ENCODE measurements at places on chromosomes 12 and 14. TPM values are rescaled to one million over a fixed set of nuclear protein-coding genes. Genes with fewer than 3 reads are reported as not detected.

The KLRC1 gene
- 4.0 TPM for total RNA-seq

The ZBTB42 gene
- total RNA-seq, result 2.0 TPM

The BHLHE41 gene
- not detected for total RNA-seq

The REM2 gene
- total RNA-seq, result 5.4 TPM

The SLCO1B1 gene
- not detected for total RNA-seq

GRCh38 chr12:67698672-67699581 lies 50.4 kb downstream of the DYRK2 start:
- DNase-seq, result peak; percentile 64

GRCh38 chr14:56160088-56160487 lies 41.9 kb downstream of the PELI2 start:
- no peak for DNase-seq

DNA sequence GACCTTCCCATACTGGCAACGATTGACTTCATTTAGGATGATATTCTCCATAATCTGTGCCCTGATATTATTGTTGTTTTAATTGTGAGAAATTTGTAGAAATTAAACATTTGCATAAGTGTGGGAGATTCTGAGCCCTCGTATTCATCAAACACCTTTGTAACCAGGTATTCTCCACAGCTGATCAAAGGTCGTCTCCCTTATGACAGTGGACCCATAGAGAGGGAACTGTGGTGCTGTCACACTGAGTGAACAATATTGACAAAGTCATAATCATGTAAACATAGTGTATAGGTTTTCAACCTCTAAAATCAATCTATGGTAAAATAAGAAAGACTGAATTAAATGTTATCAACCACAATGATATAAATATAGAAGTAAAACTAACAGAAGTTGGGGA lies 14.9 kb upstream of the PLEKHG3 start:
- no peak for DNase-seq

GRCh38 chr14:69443296-69443805 lies 41.2 kb upstream of the PLEKHD1 start:
- DNase-seq, result no peak

- DNase-seq, result peak; percentile 77
These were observed 424 bp downstream of the TEDC1 start for GRCh38 chr14:105491366-105491973.

DNA sequence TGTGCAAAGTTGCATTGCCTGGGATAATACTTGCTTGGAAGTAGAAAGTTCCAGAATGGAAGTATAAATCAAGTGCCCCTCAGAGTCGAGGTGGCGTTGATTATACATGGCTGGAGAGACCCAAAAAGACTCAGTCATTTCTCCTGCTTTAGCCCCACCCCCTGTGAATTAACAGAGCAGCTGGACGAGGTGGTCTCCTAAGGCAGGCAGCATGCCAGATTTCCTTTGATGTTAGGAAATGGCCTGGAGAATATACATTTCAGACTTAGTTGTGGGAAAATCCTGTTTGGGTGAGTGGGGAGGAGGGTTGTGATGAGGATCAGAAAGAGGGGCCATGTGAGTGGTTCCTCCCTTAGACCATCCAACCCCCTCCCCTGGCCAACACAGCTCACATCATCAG lies 406.1 kb upstream of the TMPO start:
- no peak for DNase-seq

DNA sequence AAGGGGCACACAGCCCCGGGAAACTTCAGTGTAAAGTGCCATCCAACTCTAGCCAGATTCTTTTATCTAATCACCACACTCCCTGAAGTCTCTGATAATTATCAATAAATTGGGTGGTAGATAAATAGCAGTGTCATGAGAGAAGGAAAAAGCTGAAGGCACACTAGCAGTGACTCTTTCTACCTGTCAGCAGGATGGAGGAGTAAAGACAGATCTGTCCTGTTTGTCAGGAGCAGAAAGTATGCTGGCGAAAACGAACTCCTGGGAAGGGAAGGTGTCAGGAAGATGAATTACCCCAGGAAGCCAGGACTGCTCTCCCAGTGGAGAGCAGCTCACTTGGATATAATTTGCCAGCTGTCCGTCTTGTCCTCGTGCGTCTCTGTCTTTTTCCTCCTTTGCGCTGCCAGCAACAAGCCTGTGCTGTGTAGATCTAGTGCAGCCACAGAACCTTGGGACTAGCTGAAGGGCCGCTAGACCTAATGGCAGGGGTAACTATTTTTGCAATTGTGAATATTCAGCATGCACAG lies 981.9 kb downstream of the DIO2 start:
- DNase-seq, result no peak

- no peak for DNase-seq
These were observed 198.3 kb upstream of the PDZRN4 start for GRCh38 chr12:40989785-40990184.

DNA sequence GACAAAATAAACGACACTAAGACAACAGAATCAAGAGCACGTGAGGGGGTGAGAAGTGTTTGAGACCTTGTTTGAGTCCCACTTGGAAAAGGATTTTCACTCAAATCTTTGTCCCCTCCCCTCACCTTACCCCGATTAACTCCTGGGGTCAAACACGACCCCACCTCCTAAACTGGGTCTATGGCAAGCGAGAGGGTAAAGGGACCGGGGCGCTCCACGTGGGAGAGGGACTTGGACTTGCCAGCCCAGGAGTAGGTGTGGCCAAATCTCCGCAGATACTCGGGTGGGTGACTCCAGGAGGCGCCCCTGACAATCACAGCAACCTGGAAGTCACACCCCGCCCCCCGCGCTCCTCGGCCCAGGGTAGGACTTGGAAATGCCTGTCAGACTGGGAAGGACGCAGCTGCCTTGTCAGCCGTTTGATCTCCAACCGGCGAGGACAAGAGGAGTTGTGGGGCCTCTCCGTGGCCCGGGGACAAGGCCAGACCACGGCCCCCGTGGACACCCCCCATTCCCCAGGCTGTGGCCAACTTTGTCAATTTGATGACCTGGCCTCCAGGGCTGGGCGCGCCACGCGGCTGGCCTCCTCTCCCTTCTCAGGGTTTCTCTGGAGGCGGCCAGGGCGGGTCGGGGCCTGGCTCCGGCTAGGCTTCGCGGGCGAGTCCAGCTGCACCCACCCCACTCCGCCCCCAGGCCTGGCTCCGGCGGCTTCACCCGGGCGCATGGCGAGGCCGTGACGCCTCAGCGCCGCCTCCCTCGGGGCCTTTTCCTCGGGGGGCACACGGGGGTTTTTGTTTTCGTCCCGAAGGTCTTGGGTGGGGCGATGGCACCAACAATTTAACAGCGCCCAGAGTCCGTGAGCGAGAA lies 1.1 kb upstream of the BCL11B start:
- DNase-seq, result no peak

DNA sequence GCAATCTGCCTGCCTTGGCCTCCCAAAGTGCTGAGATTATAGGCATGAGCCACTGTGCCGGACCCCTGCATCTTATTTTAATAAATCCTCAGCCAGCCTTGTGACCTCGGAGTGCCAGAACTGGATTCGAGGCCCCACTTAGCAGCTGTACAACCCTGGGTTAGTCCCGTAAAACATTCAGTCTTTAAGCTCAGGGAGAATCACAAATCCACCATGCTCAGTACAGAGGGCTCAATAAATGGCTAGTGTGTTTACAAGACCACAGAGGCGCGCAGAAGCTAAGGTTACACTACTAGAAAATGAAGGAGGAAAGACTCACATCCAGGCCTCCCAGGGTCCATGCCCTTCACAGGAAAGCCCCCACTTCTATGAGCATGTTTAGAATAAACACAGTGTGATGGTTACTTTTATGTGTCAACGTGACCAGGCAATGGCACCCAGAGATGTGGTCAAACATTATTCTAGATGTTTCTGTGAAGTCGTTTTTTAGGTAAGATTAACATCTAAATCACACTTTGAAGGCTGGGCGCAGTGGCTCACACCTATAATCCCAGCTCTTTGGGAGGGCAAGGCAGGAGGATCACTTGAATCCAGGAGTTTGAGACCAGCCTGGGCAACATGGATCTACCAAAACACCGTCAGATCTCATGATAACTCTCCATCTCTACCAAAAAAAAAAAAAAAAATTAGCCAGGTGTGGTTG lies 55.3 kb downstream of the CLMN start:
- no peak for DNase-seq

DNA sequence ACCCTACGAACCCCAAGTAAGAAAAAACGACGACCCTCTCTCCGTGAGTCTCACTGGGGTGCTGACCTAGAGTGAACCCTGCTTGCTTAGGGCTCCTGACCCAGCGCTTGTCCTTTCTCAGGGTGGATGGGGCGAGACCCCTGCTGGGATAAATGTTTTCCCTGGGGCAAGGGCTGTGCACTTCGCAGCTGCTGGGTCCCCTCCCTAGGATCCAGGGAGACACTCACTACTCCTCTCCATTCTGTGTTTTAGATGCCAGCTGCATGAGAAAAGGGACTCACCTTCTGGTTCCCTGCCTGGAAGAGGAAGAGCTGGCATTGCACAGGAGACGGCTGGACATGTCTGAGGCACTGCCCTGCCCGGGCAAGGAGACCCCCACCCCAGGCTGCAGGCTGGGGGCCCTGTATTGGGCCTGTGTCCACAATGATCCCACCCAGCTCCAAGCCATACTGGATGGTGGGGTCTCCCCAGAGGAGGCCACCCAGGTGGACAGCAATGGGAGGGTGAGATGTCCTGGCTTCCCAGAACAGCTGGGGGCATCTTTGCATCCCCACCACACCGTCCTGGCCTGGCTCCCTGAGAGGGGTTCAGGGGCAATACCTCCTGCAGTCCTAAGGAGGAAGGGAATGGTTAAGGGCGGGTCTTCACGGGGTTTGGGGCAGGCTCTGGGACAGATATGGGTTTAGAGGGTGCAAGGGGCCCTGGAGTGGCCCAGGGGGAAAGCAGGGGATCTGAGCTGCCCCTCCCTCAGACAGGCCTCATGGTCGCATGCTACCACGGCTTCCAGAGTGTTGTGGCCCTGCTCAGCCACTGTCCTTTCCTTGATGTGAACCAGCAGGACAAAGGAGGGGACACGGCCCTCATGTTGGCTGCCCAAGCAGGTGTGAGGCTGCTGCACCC lies 663 bp downstream of the ANKRD33 start:
- DNase-seq, result no peak

DNA sequence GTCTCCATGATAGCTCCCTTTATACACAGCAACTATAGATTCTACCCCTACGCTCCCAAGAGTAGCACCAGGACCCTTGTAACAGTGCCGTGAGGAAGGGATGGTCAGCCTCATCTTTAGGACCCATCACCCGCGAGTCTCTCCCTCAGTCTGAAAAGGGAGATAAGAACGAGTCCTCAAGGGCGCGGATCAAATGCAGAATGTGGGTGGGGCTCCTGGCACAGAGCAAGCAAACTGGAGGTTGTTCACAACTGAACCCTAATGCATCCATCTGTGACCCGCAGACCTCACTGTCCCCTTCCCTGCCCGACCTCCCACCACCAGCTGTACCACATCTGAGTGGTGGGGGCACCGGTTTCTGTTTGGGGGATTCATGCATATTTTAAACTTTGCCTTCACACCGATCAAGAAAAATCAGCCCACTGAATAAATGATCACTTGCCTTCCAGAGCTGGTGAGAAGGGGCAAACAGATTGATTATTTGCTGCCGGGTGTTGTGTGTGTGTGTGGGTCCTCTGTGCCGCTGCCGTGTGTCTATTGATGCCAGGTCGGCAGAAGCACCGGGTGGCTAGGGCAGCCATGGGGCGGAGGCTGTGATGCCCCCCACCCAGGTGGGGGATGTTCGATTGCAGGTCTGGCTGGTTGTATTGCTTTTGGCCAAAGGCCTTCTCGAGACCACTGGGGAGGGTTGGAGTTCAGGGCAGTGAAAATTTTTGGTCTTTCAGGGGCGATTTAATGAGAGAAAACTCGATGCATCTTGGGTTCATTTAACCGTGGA lies 35.7 kb upstream of the BEGAIN start:
- DNase-seq, result no peak

DNA sequence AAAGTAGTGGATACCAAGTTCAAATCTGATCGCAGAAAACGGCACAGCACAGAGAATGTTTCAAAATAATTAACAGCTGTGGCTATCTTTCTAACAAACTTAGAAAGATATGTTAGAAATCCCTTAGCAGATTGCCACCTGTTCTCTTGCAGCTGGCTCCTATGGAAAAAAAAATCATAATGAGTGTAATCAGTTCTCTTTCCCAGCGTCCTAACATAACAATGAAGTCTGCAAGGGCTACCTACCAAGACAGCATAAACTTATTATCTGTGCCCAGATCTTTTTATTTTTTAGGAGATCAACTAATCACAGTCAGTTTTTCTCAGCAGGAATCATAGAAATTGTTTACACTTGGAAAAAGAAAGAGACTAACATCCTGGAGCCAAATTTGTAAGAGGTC lies 358.6 kb upstream of the FOXG1 start:
- DNase-seq, result no peak

- no peak for DNase-seq
These were observed 420.4 kb upstream of the DCN start for GRCh38 chr12:91603060-91603459.

- DNase-seq, result no peak
These were observed 15.1 kb downstream of the NUAK1 start for GRCh38 chr12:106123551-106124081.

DNA sequence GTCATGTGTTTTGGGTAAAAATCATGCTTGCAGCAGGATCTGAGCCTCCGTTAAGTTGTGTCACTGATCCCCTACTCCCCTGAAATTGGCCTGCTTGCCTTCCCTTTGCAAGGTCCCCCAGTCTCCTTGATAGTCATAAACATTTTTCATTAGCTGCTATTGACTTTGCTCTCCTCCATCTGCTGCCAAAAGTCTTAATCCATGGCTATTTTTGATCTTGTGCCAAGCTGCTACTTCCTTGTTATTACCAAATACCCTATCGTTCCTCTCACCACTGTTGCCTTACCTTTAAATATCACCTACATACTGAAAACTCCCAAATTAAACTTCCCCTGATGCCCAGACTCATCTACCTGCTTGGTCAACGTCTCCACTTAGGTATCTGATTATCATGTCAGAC lies 148.3 kb downstream of the PHLDA1 start:
- DNase-seq, result no peak

DNA sequence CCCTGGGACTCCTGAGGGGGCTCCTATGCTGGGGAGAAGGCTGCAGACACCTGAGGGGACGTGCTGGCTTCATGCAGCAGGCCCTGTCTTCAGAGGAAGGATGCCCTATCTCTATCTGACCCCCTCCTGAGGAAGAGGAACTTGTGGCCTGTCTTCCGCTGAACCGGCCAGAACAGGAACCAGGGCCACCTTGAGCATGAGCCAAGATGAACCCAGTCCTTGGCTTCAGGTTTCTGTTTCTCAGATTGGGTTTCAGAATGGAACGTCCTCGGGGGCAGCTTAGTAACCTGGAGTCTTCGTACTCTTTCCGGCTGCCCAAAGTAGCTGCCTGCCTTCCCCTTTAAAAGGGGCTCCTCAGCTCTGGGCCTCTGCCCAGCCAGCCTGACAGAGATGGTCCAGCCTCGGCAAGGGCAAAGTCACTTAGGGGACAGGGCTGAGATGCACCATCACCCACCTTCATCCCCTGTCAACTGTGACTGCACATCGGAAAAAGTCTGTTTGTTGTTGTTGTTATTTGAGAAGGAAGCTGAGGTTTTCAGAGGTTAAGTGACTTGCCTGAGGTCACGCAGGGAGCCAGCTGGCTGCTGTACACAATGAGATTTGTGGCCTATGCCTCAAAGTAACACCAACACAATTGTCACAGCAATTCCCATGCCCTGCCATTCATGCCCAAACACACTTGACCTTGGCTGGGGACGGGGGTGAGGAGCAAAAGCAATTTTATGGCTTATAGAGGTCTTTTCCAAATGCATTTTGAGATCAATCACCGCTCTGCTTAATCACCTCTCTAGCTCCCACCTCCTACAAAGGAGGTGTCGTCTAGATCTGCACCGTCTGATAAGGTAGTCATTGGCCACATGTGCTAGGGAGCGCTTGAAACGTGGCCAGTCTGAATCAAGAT lies 13.4 kb downstream of the ASB2 start:
- peak; percentile 46 for DNase-seq

- no peak for DNase-seq
These were observed 48.9 kb upstream of the PPP1CC start for GRCh38 chr12:110791589-110791988.

- DNase-seq, result no peak
These were observed 4.3 kb downstream of the BICD1 start for GRCh38 chr12:32110942-32111341.

All from CD8-positive, alpha-beta T cell (primary cell).